Activated CD8-positive, alpha-beta memory T cell treated with anti-CD3 and anti-CD28 coated beads for 1 hour (primary cell): ENCODE measurements at places on chromosomes 4 and X.

DNA sequence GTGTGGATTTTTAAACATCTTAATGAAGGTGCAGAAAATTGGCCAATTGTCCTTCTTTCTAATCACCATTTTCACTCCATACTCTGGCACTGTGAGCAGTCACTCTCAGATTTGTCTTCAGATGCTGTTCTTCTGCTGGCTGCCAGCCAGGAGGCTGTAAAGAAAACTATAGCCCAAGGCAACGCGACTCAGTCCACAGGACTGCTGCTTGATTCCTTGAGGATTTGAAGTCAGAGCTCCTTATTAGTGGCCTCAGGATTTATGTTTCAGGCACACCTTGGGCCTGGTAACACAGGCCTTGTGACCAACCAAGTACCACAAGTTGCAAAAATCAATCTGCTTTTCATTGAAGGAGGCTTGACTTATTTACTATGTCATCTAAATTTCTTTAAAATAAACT is 342.6 kb downstream of the GPM6A start:
- no peak for DNase-seq

DNA sequence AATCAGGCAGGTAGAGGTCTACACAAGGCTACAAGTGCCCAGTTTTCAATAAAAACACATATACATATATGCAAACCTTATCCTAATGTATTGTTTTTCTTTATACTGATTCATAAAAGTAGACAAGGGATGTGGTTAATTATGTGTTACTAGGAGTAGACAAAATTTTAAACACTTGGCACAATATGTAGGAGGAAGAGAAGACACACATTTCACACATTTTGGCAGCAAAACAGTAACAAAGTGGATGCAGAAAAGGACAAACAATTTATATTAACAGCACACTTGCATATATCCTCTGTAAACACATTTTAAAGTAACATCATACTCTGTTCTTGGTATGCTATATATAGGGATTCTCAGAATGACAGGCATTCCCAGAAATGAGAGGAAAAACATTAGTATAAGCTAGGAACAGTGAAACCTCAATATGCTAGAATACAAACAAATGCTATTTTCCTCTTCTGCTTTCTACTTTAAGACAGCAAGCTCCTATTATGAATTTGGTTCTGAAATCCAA is 63.8 kb downstream of the GPRIN3 start:
- DNase-seq: no peak

GRCh38 chr4:5989236-5990225 is 28.7 kb downstream of the C4orf50 start:
- no peak for DNase-seq

- DNase-seq: no peak
Measured at GRCh38 chr4:3069661-3070199, 4.6 kb downstream of the HTT-AS start.

DNA sequence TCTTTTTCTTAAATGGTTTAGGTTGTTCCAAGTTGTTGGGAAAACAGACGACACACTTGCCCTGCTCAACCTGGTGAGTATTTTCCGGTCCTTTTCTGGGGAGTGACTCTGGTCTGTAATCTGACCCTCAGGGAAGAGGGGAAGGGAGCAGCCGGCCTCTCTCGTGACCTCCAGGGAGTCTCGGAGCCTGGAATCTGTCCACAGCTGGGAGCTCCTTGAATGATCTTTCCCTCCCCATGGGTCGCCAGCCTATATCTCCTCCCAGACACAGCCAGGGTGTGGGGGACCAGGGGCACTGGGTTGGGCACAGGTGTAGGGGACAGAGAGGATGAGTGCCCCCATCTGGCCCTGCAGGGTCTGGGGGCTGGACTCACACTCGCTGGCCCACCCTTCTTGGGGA is 18.9 kb downstream of the TMEM175 start:
- DNase-seq: no peak

- DNase-seq: no peak
Measured at GRCh38 chr4:14800977-14801376, 201.3 kb upstream of the CPEB2 start.

- no peak for DNase-seq
Measured at GRCh38 chr4:79852305-79852730, 220.7 kb downstream of the ANTXR2 start.

DNA sequence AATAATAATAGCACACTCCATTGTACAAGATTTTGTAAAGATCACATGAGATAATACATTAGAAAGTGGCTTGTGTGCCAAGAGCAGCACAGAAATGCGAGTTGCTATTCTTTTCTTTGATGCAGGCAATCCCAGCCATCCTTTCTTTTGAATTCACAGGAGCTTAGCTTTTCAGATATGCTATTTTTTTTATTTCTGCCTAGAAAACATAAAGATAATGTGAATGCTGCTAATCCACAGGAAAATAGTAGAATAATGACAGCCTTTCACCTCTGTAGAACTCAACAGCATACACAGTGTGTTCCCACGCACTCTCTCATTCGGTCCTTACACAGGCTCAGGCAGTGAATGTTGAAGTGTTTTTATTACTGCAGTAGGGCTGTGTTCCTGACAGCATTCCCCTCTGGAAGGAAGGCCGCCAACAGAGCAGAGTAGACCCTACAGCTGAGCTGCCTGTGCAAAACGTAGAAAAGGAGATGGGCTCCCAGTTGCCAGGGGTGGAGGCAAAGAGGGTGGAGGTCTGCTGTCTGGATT is 138.8 kb upstream of the TAPT1 start:
- no peak for DNase-seq

DNA sequence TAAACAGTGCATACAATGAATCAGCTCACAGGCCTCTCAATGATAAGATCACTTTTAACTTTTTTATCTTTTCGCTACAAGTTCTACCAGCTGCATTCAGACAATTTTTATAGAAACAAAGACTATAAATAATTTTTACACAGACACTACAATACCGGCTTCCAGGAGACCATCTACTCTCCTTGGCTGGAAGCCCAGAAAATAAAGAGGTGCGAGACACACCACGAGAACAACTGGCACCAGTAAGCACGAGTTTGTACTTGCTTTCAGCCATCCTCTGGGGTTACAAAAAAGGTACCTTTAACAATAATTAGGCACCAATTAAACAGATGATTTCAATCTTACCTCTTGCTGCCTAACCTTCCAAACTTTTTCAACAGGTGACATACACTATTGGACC is 11.2 kb upstream of the PRDX4 start:
- no peak for DNase-seq

DNA sequence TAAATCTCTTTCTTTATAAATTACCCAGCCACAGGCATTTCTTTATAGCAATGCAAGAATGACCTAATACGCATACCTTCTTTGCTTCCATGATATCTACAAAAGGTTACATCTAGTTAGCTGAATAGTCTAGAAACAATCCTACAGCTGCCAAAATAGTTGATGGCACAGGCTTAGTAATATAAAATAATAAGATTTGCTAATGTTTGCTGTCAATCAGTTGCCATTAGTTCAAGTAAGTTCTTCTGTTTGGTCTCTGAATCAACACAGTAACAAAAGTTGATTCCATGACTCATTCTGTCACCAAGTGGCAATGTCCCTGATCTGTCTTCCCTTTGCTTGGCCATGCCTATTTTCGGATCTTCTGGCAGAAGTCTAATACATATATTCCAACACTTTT is 470.2 kb downstream of the SPRY1 start:
- no peak for DNase-seq
